GF-D8 (cell line): ENCODE measurements at places on chromosomes 2 and 18.

DNA sequence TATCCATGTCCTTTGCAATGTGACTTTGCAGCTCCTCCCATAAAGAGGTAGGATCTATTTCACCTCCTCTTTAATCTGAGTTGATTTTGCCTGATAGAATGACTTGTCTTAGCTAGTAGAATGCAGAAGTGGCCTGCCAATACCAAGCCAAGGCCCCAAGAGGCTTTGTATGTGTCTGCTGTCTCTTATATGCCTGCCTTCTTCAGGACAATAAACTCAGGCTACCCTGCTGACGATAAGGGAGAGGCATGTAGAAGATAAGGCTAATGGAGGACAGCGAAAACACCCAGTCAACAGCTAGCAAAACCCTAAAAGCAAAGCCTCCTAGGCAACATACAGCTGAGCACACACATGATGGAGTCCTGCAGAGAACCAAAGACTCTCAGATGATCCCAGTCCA is 1.8 kb upstream of the ZC3H8 start:
- peak; percentile 30 for DNase-seq

DNA sequence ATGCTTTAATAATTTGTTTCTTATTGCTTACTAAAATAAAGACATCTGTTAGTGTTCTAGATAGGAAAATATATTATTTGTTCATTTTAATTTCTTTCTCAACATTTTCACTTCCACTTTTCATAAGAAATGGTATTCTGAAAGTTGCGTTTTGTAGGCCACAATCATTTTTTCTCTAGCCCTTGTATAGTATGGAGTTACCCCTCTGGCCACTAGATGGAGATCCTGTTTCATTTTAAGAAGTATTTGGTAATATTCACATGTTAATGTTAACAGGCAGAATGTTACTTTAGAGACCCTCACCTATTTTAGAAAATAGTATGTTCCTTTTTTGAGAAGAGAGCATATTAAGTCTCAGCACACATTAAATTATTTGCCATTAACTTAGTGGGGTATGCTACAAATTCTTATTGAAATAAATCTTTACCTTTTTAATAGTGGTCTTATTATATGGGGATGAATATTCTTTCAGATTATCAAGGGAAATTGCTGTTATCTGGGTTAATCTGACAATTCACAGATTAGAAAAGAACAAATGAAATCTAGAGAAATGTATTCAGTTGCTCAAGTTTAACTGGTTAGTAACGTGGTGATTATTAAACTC is 73.9 kb upstream of the TTC27 start:
- DNase-seq: peak; percentile 19

DNA sequence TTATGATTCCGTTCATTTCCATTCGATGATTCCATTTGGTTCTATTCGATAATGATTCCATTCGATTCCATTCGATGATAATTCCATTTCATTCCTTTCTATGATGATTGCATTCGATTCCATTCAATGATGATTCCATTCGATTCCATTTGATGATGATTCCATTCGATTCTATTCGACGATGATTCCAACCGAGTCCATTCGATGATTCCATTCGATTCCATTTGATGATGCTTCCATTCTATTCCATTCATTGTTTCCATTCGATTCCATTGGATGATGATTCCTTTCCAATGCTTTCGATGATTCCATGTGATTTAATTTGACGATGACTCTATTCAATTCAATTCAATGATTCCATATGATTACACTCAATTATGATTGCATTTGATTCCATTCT is 1093.5 kb downstream of the RPIA start:
- DNase-seq: no peak

GRCh38 chr2:85647823-85648526 is 20.0 kb downstream of the SFTPB start:
- no peak for DNase-seq

DNA sequence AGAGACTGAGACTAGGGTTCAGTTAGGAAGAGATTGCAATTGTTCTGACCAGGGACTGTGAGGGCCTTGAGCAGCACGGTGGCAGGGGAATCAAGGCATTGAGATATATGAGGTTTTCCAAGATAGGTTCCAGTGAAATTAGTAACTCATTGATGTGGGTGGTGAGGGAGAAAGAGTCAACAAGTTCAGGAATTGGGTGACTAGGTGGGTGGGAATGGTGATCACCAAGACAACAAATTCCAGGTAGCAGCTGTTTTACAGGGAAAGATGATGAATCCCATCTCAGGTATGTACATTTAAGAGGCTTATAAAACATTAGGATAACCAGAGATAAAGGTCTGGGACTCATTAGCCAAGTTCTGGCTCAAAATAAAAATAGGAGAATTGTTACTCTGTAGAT is 251.5 kb upstream of the MGAT5 start:
- no peak for DNase-seq

DNA sequence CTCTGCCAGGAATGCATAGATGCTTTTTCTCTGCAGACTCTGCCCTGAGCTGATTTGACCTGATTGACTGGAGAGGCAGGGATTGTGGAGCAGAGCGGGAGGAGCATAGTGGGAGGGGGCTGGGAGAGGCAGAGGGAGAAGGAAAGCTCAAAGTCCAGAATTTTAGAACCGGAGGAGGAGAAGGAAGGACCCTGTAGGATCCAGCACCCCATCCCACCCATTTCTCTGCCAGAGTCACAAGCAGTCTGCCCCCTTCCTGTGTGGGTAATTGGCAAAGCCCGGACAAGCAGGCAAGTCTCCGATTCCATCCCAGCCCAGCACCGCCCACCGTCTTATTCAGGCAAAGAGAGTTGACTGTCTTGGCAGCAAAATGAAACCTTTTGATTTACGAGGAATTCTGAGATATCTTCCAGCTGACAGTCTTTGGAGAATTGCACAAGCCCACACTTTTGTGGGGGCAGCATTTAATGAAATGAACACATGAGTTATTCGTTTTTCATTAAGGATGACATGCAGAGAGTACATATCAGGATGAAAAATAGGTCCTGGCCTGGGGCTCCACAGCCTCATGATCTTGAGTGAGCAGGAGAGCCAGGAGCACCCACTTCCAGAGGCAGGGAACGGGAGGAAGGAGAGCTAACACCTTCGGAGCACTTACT is 103.1 kb downstream of the MCFD2 start:
- DNase-seq: no peak

- no peak for DNase-seq
Observed at GRCh38 chr2:240269380-240269779, 128.9 kb upstream of the OTOS start.

- no peak for DNase-seq
Observed at GRCh38 chr2:40474306-40474705, 22.4 kb upstream of the SLC8A1 start.

DNA sequence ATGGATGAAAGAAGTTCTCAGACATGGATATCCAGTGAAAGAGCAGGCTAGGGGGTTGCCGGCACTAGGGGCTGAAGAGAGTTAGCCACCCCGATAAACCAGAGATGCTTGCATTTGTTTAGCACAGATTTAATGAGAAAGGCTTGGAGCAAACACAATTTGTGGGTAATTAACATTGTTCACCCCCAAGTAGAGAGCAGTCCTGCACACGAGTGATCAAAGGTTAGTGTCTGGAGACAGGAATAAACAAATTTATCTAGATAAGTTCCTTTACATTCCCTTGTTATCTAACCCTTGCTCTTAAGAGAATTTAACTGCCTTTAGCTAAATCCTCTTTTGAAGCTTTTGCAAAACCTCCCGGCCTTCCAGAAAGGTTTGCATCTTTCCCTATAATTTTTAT is 23.9 kb downstream of the HTR2B start:
- no peak for DNase-seq

- DNase-seq: no peak
Observed at GRCh38 chr2:110766291-110766690, 33.9 kb downstream of the ACOXL start.

DNA sequence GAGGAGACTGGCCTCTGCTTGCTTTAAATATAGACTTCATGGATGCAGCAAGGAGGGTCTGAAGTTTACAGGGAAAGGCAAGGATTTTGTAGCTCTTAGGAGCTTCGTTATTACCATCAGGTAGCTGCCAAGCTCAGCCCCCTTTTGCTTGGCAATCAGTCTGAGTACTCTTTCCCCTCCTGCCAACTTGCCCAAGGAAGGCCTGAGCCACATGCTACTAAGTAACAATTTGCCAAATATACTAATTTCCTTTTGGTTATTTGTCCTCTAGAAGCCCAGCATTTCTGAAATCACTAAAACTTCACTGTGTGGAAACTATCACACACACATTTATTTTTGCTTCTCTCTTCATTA is 85.5 kb upstream of the ITPRID2 start:
- no peak for DNase-seq

- no peak for DNase-seq
Observed at GRCh38 chr2:232984451-232985207, 28.4 kb downstream of the NGEF start.

- no peak for DNase-seq
Observed at GRCh38 chr2:190382851-190383250, 25.3 kb upstream of the MFSD6 start.

GRCh38 chr2:193690572-193690971 is 1495.8 kb upstream of the TMEFF2 start:
- DNase-seq: no peak

GRCh38 chr2:157786663-157787363 is 89.3 kb downstream of the ACVR1 start:
- DNase-seq: no peak

DNA sequence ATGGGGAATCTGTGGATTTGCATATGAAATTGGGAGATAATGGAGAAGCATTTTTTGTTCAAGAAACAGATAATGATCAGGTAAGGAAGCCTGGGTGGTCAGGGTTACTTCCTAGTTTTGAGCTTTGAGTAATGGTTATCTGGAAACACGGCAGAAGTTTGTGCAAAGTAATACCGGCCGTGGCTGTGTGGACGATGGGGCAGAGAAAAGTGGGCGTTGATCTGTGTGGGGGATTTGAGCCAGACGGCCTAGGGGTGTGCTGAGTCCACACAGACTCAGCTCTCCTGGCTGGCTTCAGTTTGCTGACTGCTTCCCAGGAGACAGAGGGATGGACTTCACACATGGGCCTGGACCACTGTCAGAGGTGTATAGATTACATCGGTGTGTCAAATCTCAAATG is 21.3 kb downstream of the LPIN1 start:
- peak; percentile 64 for DNase-seq

- DNase-seq: no peak
Observed at GRCh38 chr2:142076317-142076716, 54.5 kb downstream of the LRP1B start.

- DNase-seq: no peak
Observed at GRCh38 chr2:127545796-127546195, 10.3 kb downstream of the MYO7B start.

GRCh38 chr2:189391201-189391600 is 50.1 kb upstream of the WDR75 start:
- DNase-seq: no peak

GRCh38 chr2:237130562-237131421 is 45.1 kb downstream of the COPS8 start:
- no peak for DNase-seq

DNA sequence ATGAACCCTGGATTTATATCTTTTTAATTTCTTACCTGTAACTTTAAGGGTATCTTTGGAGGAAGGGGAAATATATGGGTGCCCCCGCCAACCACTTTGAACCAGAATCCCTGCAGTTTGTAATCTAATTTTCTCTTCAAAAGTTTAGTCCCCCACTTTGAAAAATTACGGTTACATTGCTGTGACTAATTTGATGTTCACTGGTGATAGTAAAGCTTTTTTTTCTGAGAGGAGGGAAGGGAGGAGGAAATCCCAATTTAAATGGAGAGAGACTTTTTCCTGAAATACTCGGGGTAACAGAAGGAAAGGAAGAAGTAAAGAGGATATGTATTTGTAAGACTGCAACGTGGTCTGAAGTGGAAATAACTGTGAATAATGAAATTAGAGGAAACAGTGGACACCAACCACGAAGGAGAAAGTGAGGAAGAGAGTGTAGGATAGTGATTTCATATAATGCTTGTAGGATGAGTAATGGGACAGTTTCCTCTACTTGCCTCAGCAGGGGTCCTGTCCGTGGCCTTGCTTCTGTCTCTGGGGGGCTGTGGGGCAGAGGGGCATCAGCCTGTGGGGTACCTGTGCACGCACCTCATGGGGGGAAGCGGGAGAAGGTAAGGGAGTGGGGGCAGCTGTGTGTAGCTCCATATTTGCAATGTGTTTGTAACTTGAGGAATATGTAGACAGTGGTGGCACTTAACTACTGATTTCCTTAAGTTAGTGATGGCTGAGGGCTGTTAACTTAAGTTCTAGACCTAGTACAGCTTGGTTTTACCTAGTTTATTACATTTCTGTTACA is 161.1 kb downstream of the LTBP1 start:
- DNase-seq: no peak

DNA sequence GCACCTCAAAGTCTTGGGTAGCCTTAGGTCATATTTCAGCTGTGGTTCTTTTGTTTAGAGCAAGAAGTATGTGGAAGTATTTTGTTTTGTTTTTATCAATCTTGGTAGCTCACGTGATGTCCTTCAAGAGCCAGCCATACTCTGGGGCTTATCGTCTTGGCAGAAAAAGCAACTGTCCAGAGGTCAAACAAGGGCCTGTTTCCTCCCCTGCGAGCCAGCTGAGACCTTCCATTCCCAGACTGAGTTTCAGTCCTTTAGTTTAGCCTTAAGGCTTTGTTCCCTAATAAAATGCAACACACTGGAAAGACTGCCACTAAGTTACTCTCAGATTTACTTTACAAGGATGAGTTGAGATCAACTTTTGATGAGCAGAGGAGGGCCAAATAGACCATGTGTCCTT is 63.5 kb downstream of the TXNL1 start:
- no peak for DNase-seq

- DNase-seq: no peak
Observed at GRCh38 chr2:55161295-55162210, 70.5 kb downstream of the CLHC1 start.

GRCh38 chr18:65607161-65607560 is 143.7 kb upstream of the CDH7 start:
- DNase-seq: no peak

DNA sequence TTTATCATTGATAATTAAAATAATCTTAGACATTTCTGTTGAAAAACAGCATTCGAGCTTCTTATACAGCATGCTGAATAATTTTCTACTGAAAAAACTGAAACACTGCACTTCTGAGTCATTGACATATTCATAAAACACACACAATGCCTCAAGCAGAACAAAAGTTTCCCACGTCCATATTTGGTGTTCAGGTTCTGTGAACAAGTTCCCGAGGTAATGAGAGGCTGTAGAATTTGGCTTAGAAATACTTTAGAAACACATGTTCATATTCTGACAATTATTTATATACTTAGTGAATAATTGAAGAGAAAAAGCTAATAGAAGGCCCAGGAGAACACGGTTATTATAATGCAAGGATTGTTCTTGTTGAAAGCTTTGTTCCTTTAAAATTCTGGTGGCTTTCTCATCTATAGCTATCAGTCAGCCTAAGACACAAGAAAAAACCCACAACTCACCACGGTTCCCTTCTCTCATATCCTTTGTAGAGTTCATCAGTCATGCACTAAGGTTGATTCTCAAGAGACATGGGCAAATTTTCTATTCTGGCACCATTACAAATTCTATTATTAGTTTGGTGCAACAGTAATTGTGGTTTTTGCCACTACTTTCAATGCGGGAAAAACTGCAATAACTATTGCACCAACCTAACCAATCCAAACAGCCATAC is 194.4 kb downstream of the TMX3 start:
- DNase-seq: no peak

GRCh38 chr18:31583185-31583854 is 8.4 kb upstream of the TTR start:
- DNase-seq: no peak

GRCh38 chr2:209380293-209380692 is 43.6 kb upstream of the MAP2 start:
- DNase-seq: no peak
